ENCODE measurements at places on chromosomes 3 and 15. TPM values are rescaled to one million over a fixed set of nuclear protein-coding genes. Genes with fewer than 3 reads are reported as not detected.

CCDC33 gene
- 0.16 TPM for total RNA-seq

PBRM1 gene
- total RNA-seq = 56.1 TPM

STRIT1 gene
- total RNA-seq = not detected

CAPN3 gene
- 3.3 TPM for total RNA-seq

CLRN1 gene
- total RNA-seq = not detected

KLF15 gene
- total RNA-seq = 0.11 TPM

ANKUB1 gene
- total RNA-seq = not detected

APPL1 gene
- total RNA-seq = 35.1 TPM

DNA sequence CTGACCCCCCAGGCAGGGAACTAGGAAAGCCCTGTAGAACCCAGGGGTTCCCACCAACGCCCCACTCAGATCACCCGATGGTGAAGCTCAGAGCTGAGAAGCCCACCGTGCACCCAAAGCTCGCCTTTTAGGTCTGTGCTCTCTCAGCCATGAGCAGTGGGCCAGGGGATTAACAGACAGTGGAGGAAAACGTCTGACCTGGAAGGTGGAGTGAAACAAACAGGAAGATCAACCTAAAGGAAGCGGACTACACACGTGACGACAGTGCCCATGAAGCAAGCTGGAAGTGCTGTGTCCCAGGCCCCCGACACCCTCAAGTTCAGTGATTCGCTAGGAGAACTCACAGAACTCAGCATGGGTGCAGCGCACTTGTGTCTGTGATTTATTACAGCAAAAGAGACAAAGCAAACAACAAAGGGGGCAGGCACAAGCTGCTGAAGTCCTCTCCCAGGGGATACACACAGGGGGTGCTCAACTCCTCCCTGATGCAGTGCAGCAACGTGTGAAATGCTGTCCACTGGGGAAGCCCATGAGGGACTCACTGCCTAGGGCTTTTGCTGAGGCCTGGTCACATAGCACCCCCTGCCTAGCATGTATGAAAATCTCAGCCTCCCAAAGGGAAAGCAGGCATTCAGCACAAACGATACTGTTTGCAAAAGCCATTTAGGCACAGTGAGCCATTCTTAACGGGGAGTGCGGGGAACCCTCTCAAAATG, 43.5 kb downstream of the CFAP92 start:
- H3K4me3 ChIP-seq = no peak overlapping the region
- H3K36me3 ChIP-seq = no peaks in the 10 kb centered on the region
- H3K27me3 ChIP-seq = no peaks in the 10 kb centered on the region
- no peaks in the 10 kb centered on the region for H3K4me1 ChIP-seq
- peak; percentile 48 for DNase-seq
- no peak overlapping the region for H3K27ac ChIP-seq

DNA sequence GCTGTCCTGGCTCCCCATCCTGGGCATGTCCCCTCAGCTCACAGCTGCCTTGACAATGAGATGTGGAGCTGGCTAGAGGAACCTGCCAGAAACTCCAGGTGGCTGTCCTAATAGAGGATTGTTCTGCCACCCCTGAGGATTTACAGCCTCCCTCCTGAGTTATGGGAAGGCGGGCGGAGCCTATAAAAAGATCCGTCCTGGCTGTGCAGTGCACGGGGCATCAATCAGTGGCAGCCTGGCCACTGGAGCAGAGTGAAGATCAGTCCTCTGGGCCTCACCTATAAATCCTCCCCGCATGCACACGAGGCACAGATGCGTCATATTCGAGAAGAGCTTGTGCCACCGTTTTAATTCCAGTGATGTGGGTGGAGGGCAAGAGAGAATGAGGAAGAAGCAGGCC, 90.0 kb downstream of the MEGF11 start:
- DNase-seq = no peak
- no peaks in the 10 kb centered on the region for H3K36me3 ChIP-seq
- H3K27ac ChIP-seq = no peak overlapping the region
- no peaks in the 10 kb centered on the region for H3K27me3 ChIP-seq
- no peak overlapping the region for H3K4me3 ChIP-seq

DNA sequence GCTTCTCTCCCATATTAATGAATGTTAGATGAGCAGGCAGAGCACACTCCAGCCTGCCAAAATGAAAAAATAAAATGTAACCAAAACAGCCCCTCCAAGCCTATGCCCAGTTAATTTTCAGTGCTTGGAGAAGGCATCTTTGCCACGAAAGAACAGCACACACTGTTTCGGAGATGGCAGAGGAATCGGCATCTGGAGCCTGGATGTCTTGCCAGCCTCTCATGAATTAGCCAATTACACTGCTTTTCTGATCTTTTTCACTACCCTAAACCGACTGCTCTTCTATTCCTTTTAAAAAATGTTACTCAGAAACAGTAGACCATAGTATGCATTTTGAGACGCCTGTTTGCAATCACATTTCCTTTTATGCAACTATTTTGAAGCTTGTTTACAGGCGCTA, 249.6 kb downstream of the TLE3 start:
- H3K27ac ChIP-seq = no peak overlapping the region
- no peaks in the 10 kb centered on the region for H3K36me3 ChIP-seq
- peaks cover 3% of the 10 kb centered on the region for H3K27me3 ChIP-seq
- H3K4me3 ChIP-seq = no peak overlapping the region
- no peaks in the 10 kb centered on the region for H3K4me1 ChIP-seq

DNA sequence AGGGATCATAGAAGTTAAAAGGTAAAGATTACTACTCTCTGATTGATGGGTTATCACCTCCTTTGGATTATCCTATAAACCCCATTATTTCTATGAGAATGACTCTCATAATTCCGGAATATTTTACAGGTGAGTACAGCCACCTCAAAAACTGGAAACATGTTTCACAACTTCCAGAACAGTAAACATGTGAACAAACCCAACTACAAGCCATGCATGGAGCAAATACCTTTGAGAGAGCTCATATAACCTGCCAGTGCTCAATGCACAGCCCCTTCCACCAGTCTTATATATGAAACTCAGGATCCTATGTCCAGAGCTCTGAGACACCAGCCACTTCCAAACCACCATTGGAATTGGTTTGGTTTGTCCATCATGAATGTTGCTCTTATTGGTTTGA, 208.0 kb downstream of the MECOM start:
- no peaks in the 10 kb centered on the region for H3K27me3 ChIP-seq
- no peak for DNase-seq
- H3K4me3 ChIP-seq = no peak overlapping the region
- H3K36me3 ChIP-seq = no peaks in the 10 kb centered on the region
- H3K27ac ChIP-seq = no peak overlapping the region

GRCh38 chr3:5078151-5078550, 43.9 kb upstream of the ARL8B start:
- H3K27me3 ChIP-seq = no peaks in the 10 kb centered on the region
- H3K4me3 ChIP-seq = no peak overlapping the region
- no peak overlapping the region for H3K27ac ChIP-seq
- no peak for DNase-seq
- no peaks in the 10 kb centered on the region for H3K36me3 ChIP-seq
- no peaks in the 10 kb centered on the region for H3K4me1 ChIP-seq

DNA sequence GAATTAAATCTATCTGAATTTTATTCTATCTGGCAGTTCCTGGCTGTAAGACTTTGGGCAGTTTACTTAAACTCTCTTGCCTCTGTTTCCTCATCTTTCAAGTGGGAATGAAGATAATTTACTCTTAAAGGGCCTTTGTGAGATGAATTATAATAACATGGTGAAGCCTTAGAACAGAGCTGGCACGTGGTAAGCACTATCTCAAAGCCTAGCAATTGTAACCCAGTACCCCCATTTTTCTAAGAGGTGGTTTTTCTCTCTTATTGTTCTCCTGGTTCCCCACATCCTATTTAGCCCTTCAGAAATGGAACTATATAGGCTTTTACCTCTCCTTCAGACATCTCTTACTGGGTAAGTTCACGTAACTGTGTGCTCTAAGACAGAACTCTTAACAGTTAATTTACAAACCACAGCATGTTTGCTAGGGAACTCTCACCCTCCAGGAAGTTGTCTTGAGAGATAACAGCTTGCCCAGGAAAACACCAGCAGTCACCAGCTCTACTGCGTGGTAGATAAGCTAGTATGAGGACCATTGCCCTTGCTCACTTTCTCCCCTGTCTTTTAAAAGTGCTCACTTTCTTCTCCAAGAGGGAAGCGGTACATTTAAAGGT, 12.3 kb upstream of the CRBN start:
- DNase-seq = no peak
- H3K27ac ChIP-seq = peak overlapping the region; percentile 81
- peaks cover 30% of the 10 kb centered on the region for H3K4me1 ChIP-seq
- H3K4me3 ChIP-seq = no peak overlapping the region
- no peaks in the 10 kb centered on the region for H3K27me3 ChIP-seq
- no peaks in the 10 kb centered on the region for H3K36me3 ChIP-seq

DNA sequence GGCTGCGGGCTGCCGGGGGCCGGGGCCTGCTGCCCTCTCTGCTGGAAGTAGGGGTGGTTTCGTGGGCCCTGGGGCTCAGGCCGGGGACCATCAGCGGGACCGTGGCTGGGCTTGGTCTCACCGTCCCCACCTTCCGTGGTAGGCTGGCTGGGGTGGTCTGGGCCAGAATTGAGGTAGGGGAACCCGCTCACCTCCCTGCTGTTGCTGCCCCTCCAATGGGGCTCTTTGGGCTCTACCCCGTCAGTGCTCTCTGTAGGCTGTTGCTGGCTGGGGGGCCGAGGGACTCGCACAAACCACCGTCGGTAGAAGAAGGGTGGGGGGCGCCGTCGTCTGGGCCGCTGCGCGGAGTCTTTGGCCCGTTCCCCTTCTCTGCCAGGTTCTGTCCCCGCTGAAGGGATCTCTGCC, 23.4 kb downstream of the RGMA start:
- H3K36me3 ChIP-seq = no peaks in the 10 kb centered on the region
- no peak for DNase-seq
- H3K4me1 ChIP-seq = peaks cover 2% of the 10 kb centered on the region
- no peak overlapping the region for H3K27ac ChIP-seq
- peaks cover 7% of the 10 kb centered on the region for H3K27me3 ChIP-seq
- no peak overlapping the region for H3K4me3 ChIP-seq

- peaks cover 17% of the 10 kb centered on the region for H3K36me3 ChIP-seq
- H3K27ac ChIP-seq = no peak overlapping the region
- H3K27me3 ChIP-seq = no peaks in the 10 kb centered on the region
- no peak for DNase-seq
Measured at GRCh38 chr3:44870375-44871061, 3.9 kb upstream of the TGM4 start.

DNA sequence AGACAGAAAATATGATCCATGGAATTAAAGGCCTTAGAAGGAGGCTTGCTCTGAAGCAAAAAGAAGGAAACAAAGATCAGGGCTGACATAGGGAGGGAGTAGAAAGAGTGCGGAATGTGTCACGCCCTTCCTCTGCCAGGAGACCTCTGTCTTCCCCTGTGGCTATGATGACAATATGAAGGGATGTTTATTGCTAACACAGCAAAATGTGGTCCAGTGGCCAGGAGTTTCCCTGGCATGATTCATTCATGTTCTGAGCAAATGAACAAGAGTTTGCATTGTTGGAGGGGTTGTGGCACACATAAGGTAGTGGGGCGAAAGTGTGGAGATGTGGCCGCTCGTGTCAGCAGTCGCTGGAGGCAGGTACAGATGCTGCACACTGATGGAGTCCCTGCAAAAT, 169.4 kb downstream of the SHQ1 start:
- H3K27ac ChIP-seq = no peak overlapping the region
- H3K4me1 ChIP-seq = peaks cover 11% of the 10 kb centered on the region
- DNase-seq = peak; percentile 21
- no peaks in the 10 kb centered on the region for H3K27me3 ChIP-seq
- no peaks in the 10 kb centered on the region for H3K36me3 ChIP-seq

Data from activated CD8-positive, alpha-beta T cell treated with anti-CD3 and anti-CD28 coated beads for 36 hours (primary cell).